ENCODE measurements at places on chromosomes 6 and 20. TPM values are rescaled to one million over a fixed set of nuclear protein-coding genes. Genes with fewer than 3 reads are reported as not detected.

NRSN1 gene
- not detected for total RNA-seq

TOX2 gene
- 1.4 TPM for total RNA-seq

CLVS2 gene
- not detected for total RNA-seq

FAM83C gene
- total RNA-seq: not detected
